ENCODE measurements at places on chromosomes 2 and 18.

GRCh38 chr2:184685999-184686841, 87.9 kb downstream of the ZNF804A start:
- no peak for DNase-seq

GRCh38 chr18:76668546-76668945, 153.8 kb upstream of the ZNF236 start:
- no peak for DNase-seq

GRCh38 chr2:12457831-12458230, 258.9 kb upstream of the TRIB2 start:
- no peak for DNase-seq

DNA sequence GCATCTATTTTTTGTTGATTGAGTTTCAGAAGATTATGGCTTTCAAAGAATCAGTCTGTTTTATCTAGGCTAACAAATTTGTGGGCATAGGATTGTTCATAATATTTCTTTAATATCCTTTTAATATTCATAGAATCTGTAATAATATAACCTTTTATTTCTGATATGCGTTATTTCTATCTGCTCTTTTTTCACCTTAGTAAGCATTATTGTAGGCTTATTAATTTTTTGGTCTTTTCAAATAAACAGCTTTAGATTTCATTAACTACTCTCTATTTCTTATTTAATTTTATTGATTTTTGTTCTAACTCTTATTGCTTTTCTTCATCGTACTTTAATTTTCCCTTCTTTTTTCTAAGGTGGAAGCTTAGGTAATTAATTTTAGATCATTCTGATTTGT, 1614.4 kb upstream of the DDX18 start:
- DNase-seq: no peak

- no peak for DNase-seq
Measured at GRCh38 chr18:61742565-61743429, 150.0 kb downstream of the RNF152 start.

GRCh38 chr2:167100506-167100905, 212.2 kb downstream of the XIRP2 start:
- DNase-seq: no peak

- DNase-seq: no peak
Measured at GRCh38 chr2:111045771-111046444, 74.8 kb upstream of the BCL2L11 start.

GRCh38 chr18:10023853-10024570, 110.2 kb downstream of the VAPA start:
- DNase-seq: no peak

DNA sequence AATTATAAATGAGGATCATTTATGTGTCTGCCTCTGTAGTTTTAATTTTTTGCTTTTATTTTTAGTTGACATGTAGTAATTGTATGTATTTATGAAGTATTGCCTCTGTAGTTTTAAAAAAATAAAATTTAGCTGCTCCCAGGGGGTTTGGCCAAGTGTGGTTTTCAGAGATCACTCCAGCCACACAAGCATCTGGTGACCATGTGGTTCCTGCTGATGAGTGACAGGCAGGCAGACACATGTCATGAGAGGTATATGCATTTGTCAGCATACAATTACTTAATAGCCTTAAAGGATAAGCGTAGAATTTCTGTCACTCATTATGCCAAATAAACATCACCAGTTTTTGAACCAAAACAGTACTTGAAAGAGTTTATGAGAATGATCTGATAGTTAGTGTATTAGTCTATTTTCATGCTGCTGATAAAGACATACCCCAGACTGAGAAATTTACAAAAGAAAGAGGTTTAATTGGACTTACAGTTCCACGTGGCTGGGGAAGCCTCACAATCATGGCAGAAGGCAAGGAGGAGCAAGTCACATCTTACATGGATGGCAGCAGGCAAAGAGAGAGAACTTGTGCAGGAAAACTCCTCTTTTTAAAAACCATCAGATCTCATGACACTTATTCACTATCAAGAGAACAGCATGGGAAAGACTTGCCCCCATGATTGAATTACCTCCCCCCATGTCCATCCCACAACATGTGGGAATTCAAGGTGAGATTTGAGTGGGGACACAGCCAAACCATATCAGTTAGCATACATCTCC, 29.6 kb downstream of the MREG start:
- DNase-seq: no peak

DNA sequence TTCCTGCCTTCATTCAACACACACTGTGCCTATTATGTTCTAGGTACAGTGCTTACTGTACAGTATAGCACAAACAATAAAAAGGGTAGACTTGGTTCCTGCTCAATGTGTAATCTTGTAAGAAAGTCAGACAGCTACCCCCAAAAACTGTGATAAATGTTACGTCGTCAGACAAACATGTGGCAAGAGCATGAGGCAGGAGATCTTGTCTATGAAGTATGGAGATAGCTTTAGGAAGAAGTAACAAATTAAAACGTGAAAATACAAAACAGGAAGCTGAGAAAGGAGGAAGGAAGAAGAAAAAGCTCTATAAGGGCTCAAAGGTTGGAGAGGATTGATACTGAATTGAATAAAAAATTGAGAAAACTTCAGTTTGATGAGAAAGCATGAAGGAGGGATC, 276.2 kb upstream of the HNRNPA3 start:
- DNase-seq: no peak

DNA sequence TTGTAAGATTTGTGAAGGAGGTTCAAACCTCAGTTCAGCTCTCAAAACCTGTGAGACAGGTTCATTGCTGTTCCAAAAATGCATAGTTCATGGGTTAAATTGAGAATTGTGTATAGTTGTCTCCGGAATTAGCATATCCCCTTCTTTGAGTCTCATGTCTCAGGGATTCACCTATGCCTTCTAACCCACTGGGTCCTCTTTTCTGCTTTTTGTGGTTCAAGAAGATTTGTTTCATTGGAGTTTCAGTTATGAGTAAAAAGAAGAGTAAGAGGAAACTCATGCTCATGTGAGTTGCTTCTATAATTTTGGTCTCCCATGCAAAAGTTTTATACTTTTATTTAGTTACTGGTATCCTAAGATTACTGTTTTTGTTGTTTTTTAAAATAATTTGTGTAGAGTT, 1219.8 kb upstream of the ZEB2 start:
- DNase-seq: no peak

DNA sequence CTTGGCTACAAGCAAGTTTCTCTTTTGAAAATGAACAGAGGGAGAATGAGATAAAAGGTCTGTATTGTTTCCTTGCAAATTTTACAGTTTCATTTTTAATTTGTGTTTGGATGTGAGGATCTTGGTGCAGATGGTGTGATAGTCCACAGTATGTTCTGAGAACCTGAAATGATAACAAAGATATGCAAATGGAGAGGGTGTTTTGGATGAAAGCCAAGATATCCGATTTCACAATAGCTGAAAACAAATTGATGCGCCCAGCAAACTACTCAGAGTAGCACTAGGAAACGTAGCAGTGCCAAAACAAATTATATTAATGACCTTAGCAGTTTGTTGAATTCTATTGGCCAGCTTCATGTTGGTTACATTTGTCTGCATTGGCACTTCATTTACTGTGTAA, 683.5 kb downstream of the TMEM182 start:
- DNase-seq: no peak

DNA sequence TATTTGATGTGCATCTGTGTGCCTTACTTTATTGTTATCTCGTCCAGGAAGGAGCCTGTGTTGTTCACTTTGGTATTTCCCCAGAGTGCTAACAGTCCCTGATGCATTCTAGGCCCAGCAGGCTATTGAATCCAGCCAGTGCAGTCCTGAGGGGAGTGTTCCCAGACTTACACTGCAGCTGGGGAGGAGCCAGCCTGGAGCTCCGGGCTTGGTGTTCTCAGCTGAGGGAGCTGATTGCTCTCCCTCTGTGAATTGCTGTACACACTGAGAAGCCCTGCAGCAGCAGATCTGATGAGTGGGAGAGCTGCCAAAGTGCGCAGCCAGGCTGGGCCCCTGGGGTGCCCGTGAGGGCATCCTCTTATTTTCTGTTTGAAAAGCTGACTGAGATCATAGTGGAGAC, 159.2 kb downstream of the GALNT3 start:
- peak; percentile 22 for DNase-seq

DNA sequence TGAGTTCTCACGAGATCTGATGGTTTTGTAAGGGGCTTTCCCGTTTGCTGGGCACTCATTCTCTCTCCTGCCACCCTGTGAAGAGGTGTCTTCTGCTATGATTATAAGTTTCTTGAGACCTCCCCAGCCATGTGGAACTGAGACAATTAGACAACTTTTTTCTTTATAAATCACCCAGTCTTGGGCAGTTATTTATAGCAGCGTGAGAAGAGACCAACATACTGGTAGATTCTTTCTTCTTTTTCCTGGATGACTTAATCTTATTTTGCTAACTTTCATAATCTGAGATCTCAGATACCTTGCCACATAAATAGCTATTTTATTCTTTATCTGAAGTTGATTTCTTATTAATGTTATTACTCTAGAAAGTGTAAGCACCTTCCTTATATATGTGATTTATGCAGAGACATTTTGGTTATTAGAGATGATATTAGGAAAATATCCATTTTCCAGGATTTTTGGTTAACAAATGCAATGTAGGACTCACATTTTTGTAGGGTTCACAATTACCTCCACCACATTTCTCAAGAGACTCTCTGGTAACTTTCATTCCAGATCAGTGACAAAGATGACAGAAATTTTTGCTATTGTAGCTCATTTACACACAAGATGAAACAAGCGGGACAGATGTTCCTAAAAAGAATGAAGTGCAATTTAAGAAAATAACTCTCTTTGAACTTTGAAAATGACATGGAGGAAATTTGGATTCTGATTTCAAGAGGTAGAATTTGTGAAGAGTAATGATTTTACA, 97.9 kb upstream of the RND3 start:
- no peak for DNase-seq

GRCh38 chr18:5538544-5538943, 5.3 kb downstream of the EPB41L3 start:
- DNase-seq: no peak

- no peak for DNase-seq
Measured at GRCh38 chr18:36354989-36355388, 57.5 kb downstream of the FHOD3 start.

GRCh38 chr2:12288048-12288447, 428.7 kb upstream of the TRIB2 start:
- no peak for DNase-seq

DNA sequence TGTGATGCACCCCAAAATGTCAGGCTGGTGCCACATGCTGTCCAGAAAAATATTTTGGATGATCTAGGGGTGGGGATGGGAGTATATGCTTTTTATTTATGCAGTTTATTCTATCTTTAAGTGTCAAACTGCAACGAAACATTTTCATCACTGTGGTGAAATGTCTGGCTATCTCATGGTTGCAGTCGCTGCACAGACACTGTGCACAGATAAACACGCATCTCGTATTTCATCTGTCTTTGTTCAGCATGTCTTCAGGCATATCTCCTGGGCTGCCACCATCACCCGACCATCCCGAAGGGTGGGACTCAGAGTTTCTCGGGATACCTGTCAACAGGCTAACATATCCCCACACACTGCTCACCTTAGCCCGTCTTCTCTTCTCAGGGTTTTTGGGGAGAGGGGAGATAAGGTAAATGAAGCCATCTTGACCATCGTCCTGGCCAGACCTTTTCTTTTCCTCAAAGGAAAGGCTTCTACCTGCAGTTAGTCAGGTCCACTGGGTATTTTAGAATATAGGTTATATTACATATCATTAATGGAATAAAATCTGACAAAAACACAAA, 80.7 kb upstream of the NABP1 start:
- no peak for DNase-seq

GRCh38 chr2:178477443-178478129, 814 bp downstream of the FKBP7 start:
- DNase-seq: no peak

DNA sequence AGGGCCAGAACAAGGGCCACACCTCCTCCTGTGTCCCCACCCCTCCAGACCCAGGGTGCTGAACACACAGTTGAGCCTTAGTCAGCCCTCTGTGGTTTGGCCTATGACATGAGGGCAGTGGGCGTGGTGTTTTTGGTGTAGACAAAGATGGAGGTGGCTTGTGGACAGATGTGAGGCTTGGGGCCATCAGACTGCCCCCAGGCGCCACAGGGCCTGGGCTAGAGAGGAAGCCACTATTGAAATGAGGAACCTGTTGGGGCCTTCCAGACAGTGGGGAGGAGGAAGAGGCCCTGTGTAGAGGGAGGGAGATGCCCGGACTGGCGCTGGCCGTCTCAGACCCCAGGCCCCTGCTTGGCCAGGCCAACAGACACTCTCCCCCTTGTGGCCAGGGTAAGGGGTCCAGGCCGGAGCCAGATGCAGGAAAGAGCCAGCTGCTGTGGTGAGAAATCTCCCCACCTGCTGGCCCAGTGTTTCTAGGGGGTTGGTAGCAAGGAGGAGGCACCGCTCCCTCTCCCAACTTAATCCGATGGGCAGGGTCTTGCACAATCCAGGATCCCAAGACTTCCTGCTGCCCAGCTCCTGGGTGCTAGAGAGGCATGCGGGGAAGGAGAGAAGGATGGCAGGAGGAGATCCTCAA, 53.8 kb downstream of the SMAD7 start:
- no peak for DNase-seq

DNA sequence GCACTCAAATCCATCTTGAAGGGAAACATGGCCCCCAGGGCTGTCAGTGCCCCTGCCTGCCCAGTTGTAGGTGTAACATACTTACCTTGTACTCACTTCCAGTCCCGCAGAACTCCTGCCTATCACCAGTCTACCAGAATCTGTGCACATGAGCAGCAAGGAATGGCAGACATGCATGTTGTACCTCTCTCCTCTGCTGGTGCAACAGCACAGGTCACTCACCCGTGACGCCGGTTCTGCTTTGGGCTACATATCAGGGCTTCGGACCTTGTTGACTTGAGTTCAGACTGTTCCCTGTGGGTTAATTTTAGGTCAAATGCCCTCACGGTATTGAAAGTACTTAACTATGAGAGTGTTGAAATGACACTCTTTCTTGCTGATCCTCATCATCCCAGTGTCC, 215.7 kb downstream of the TPGS2 start:
- DNase-seq: no peak

GRCh38 chr2:42663828-42664227, 95.4 kb downstream of the MTA3 start:
- no peak for DNase-seq

DNA sequence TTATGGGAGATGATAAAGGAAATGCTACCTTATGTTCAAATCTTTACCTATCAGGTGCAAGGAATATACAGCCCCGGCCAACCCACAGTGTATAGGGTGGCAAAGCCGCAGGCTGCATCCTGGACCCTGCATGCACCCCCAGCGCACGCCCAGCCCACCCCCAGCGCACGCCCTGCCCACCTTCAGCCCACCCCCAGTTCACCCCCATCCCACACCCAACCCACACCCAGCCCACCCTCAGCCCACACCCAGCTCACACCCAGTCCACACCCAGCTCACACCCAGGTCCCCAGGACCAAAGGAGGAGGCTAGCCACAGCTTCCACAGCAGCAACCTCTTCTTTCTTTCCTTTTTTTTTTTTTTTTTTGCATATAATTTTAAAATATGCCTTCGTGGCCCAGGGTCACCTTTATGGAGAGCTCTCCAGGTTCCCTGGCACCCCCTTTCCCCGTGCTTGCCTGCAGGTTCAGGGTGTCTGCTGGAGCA, 120.9 kb downstream of the PTGR3 start:
- DNase-seq: no peak

Measured in WERI-Rb-1 (cell line).